HCT116 (cell line): ENCODE measurements at places on chromosomes 2 and 18.

GRCh38 chr2:218033208-218033589 is 30.4 kb upstream of the TNS1 start:
- H3K27me3 ChIP-seq: peaks cover 14% of the 10 kb centered on the region
- no peak for DNase-seq
- H3K36me3 ChIP-seq: no peaks in the 10 kb centered on the region

DNA sequence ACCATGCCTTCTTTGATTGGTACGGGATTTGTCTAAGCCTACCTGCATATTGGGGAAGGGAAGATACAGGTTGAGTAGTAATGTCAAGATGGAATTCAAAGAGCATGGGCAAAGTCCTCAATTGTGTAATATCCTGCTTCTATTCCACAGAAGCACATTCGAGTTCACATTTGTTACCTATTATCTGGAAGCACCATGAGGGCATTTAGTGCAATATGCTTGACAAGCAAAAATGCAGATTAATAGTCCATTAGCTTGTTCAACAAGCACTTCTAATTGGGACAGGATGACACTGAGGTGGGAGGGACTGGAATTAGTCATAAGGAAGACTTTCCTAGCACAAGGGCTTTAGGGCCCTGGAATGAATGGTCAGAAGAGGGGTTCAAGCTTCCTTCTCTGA is 40.5 kb downstream of the MYO5B start:
- H3K27ac ChIP-seq: no peak overlapping the region
- H3K36me3 ChIP-seq: no peaks in the 10 kb centered on the region

DNA sequence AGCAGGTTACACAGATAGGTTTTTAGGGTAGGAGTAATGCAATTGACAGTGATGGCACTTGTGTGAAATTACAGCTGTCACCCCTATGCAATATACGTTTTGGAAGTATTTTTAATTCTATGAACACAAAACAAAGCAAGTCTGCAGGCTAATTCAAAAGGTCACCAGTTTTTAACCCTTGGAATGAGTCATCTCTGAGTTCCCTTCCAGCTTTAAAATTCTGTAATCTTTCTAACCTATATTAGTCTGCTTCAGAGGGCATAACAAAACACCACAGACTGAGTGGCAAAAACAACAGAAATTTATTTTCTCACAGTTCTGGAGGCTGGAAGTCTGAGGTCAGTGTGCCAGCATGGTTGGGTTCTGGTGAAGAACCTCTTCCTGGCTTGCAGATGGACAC is 596.9 kb upstream of the HNMT start:
- no peaks in the 10 kb centered on the region for H3K4me1 ChIP-seq
- H3K4me3 ChIP-seq: no peak overlapping the region
- DNase-seq: no peak
- no peaks in the 10 kb centered on the region for H3K27me3 ChIP-seq
- H3K36me3 ChIP-seq: no peaks in the 10 kb centered on the region
- H3K27ac ChIP-seq: no peak overlapping the region

- DNase-seq: no peak
- no peak overlapping the region for H3K27ac ChIP-seq
- no peaks in the 10 kb centered on the region for H3K36me3 ChIP-seq
- H3K4me1 ChIP-seq: no peaks in the 10 kb centered on the region
- H3K4me3 ChIP-seq: no peak overlapping the region
- H3K27me3 ChIP-seq: no peaks in the 10 kb centered on the region
Measured at GRCh38 chr2:61582165-61582564, 44.0 kb upstream of the XPO1 start.

DNA sequence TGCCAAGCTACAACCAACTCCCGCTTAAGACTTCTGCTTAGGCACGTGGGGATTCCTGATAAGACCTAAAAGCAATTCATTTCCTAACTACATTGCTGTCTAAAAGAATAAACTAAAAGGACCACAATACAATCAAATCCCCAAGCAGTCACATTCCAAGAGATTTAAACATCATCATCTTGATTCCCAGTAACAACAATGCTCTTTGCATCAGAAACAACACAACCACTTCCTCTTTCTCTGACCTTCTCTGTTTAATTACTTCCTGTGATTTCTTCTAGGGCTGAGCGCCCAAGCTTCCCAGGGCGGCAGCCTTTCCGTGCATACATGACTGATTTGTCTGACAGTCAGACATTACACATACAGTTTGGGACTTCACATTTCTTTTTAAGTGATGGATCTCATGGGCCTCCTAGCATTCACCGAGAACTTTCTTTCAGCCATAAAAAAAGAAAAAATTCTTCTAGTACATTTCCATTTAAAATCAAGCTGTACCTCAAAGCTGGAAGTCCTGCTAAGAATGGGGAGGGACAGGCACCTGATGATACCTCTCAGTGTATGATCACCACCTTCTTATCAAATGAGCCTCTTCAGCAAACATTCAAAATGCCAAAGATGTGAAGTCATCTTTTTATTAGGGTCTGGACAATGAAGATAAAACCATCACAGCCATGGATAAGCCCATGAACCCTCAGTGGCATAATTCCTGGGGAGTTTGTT is 11.5 kb downstream of the SPRED2 start:
- H3K36me3 ChIP-seq: no peaks in the 10 kb centered on the region
- peak overlapping the region; percentile 27; the same call in 1 of the 2 replicates for H3K27ac ChIP-seq
- H3K27me3 ChIP-seq: no peaks in the 10 kb centered on the region
- no peak overlapping the region for H3K4me3 ChIP-seq
